ENCODE measurements at places on chromosomes 16 and 17.

GRCh38 chr16:84307209-84307954 is 12.7 kb downstream of the WFDC1 start:
- no peak for DNase-seq

DNA sequence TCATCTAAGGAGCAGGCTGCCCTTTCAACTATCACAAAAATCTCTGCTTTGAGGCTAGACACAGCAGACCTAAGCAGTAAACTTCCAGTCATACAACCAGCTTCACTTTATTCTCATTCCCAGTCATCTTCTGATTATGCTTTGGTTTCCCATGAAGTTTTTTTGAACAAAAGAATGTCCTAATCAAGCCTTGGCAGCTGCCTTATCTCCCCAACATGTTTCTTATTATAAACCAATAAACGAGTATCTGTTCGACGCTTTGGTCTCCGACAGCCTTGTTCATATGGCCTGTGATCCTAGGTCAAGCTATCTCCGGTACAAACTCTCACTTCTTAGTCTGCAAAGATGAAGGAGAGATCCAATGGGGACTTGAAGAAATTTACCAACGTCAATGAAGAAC is 47.4 kb upstream of the CDYL2 start:
- DNase-seq, result no peak

- DNase-seq, result no peak
Observed at GRCh38 chr16:7583396-7583795, 250.8 kb downstream of the RBFOX1 start.

GRCh38 chr17:6981426-6981825 is 14.4 kb upstream of the ALOX12 start:
- no peak for DNase-seq

GRCh38 chr16:19841184-19841583 is 43.5 kb downstream of the GPRC5B start:
- no peak for DNase-seq

DNA sequence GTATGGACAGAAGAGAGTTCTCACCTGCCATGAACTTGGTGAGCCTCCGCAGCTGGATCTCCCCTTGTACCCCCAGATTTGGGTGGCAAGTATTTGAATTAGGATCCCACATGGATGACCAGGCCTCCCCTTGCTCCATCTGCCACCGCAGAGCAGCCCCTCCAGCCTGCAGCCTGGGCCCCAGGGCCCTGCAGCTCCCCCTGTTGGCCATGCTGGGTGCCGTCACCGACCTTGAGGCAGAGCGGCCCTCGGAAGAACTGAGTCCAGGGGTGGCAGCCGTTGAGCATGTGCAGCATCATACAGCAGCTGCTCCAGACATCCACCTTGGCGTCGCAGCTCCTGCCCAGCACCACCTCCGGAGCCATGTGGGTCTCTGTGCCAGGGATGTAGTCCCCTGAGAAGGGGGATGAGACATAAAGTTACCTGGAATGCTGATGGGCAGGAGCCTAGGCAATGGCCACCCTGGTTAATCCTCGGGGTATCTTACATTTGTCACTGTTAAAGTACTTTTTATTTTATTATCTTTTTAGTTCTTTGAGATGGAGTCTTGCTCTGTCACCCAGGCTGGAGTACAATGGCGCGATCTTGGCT is 9.0 kb upstream of the SPATA32 start:
- peak; percentile 71 for DNase-seq

- DNase-seq, result no peak
Observed at GRCh38 chr17:37417852-37418251, 11.2 kb downstream of the TADA2A start.

- DNase-seq, result no peak
Observed at GRCh38 chr17:55144518-55144917, 120.2 kb upstream of the HLF start.

GRCh38 chr17:71849783-71850768 is 270.7 kb upstream of the SOX9 start:
- no peak for DNase-seq

- DNase-seq, result no peak
Observed at GRCh38 chr16:69566981-69567680, 1.4 kb downstream of the NFAT5 start.

DNA sequence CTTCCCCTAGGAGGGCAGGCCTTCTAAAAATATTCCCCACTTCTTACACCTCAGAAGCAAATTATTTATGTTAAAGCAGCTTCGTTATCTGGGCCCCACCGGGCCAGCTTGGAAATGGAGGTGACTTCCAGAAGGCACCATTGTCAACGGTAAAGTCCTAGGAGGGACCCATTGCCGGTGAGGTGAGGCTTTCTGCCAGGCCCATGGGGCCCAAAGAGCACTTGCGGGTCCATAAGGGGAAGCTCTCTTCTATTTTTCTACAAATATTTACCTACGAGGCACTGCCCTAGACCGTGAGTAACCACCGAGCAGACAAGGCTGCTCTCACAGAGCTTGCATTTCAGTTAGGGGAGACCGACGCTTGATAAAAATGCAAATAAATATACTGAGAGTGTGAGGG is 41.5 kb downstream of the C16orf78 start:
- DNase-seq, result no peak

- no peak for DNase-seq
Observed at GRCh38 chr17:82201498-82201910, 11.1 kb downstream of the CCDC57 start.

GRCh38 chr16:21145738-21146137 is 4.9 kb downstream of the DNAH3 start:
- no peak for DNase-seq

DNA sequence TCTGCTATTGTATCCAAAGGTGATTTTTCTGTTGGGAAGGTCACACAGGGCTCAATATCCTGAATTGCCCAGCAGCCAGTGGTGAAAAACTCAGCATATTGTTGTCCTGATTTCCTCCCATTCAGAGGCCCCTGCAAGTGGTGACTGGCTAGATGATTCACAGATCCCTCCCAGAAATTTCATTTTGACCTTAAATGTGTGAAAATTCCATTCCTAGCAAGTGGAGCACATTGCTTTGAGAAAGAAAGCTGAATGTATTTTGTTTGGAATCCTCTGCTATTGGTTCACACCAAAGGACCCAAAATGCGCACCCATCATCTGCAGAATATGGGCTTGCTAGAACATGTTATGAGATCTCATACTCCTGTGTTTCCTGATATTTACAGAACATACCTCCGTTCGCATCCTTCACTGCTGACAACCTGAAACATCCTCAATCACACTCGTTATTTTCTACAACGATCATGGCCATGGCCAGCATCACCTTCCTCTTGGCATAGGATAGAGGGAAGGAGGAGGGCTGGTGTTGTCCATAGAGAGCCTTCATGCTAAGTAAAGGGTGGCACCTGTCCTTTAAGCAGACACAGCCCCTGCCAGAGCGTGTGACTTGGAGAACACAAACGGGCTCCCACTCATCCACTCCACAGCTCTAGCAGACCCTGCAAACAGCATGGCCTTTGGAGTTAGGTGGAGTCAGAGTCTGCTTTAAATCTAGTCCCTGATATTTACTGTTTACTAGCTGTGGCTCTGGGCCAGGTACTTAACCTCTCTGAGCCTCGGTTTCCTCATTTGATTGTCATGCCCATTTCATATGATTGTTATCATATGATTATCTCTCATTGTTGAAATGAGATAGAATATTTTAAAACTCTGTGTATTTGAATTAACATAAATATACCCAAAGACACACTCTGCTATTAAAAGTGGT is 30.4 kb upstream of the NFAT5 start:
- DNase-seq, result no peak

GRCh38 chr17:3834811-3835210 is 11.2 kb downstream of the NCBP3 start:
- no peak for DNase-seq

- DNase-seq, result no peak
Observed at GRCh38 chr16:8070506-8070905, 519.8 kb downstream of the TMEM114 start.

GRCh38 chr17:81135505-81136278 is 29.6 kb upstream of the PVALEF start:
- no peak for DNase-seq

DNA sequence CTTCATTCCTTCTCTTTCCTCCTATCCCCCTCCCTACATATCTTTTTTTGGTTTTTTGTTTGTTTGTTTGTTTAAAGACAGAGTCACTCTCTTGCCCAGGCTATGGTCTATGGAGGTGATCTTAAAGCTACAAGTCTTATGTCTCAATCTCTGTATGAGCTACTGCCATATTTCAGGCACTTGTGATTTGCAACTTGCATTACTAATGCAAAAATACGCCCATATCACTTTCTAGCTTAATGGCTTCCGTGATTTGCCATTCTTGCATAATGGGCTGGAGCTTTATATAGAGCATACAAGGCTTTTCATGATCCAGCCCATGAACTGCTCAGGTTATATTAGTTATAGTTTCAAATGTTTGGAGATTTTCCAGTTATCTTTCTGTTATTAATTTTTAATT is 7.5 kb downstream of the CFAP97D1 start:
- no peak for DNase-seq

- no peak for DNase-seq
Observed at GRCh38 chr17:79508291-79508716, 102.5 kb downstream of the RBFOX3 start.

GRCh38 chr16:51343411-51343810 is 192.3 kb upstream of the SALL1 start:
- no peak for DNase-seq

- no peak for DNase-seq
Observed at GRCh38 chr17:75239214-75239613, 22.2 kb downstream of the GGA3 start.

DNA sequence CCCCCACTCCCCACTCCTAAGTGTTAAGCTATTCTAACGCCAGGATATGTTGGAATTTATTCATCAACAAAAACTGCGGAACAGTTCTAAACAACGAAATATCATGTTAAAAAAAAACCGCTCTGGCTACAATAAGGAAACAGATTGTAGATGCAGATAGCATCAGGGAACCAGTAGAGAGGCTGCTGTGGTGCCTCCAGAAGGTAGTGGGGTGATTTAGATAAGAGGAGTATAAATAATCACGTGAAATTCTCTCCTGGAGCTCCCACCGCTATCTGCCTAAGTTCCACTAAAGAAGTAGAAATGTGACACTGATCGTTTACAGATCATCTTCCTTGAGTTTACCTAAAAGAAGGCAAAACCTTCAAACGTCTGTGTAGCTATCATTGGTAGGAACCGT is 8.0 kb downstream of the AHSP start:
- DNase-seq, result no peak

DNA sequence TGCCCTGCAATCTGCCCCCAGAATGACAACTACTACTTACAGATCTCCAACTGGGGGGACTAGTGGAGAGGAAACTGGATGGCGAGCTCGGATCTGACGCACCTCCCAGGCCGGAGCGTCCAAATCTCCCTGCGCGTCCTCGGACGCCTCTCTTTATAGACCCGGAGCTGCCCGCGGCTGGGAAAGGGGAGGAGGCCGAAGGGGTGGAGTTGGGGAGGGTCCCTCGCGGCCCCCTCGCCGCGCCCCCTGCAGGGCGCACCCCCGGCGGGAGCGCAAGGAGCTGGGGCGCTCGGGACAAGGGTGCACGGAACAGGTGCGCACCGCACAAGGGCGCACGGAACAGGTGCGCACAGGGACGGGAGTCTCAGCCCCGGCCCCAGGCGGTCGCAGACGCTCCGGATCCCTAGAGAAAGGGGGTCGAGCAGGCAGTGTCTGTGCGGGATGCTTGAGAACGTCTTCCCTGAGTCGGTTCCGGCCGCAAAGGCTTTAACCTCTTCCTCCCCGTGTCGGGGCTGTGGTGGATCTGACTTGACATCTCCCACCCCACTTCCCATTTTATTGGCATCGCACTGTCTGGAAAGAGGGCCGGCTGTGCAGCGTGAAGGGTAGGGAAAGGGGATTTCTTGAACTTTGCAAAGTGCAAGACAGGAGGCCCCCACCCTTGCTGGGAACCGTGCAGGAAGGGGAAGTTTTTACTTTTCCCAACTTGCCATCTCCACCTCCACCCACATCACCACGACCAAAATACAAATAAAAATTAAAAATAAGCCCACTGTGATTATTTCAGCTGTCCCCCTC is at the start of gene MYH11:
TSS of gene MYH11 (minus strand) at position 128 of the 798 bp plus-strand sequence. CDS start 18,776 bp downstream, outside the sequence.
- DNase-seq, result peak; percentile 71

- no peak for DNase-seq
Observed at GRCh38 chr17:62778990-62779681, 29.0 kb downstream of the MARCHF10 start.

Data from neural progenitor cell (in vitro differentiated cells).